Naive thymus-derived CD4-positive, alpha-beta T cell (primary cell): ENCODE measurements at places on chromosomes 11 and 22.

- no peak for DNase-seq
Measured at GRCh38 chr11:17739945-17740338, 5.4 kb downstream of the KCNC1 start.

- DNase-seq = no peak
Measured at GRCh38 chr11:57732661-57733060, 8.6 kb upstream of the SELENOH start.

DNA sequence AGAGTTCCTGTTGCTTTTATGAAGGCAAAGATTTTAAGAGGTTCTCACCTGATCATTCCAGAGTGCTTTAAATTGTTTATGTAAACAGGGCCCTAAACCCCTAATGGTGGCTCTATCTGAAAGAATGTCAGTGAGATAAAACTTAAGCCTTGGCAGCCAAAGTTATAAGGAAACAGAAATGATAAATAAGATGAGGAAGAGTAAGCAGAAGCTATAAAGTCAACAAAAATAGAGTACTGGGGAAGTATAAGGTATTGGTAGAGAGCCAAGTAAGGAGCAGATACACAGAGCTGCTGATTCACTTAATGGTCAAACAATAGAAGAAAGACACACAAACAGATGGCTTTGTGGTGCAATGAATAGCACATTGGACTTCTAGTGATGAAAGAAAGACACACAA lies 37.9 kb downstream of the TMPRSS5 start:
- no peak for DNase-seq

- no peak for DNase-seq
Measured at GRCh38 chr11:96614846-96615245, 225.0 kb downstream of the JRKL start.

- DNase-seq = no peak
Measured at GRCh38 chr11:22878039-22878438, 17.8 kb upstream of the CCDC179 start.

GRCh38 chr11:17257196-17257595 lies 19.3 kb upstream of the NUCB2 start:
- no peak for DNase-seq

DNA sequence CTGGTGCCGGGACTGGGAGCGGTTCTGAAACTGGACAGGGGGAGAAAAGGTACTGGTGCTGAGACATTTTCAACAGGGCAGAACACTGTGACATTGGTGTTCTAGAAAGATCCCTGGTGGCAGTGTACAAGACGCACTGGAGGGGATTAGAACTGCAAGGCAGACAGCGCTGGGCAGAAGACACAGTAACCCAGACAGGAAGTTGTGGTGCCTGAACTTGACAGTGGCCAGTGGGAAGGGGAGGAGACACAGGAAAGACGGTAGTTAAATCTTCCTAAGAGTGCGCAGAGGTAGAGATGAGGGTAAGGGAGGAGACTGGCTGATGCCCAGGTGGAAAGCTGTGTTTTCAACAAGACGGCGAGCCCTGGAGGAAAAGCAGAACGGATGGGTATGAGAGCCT lies 24.5 kb downstream of the FAM227A start:
- no peak for DNase-seq

- DNase-seq = no peak
Measured at GRCh38 chr11:19723572-19724342, 11.1 kb downstream of the NAV2 start.

DNA sequence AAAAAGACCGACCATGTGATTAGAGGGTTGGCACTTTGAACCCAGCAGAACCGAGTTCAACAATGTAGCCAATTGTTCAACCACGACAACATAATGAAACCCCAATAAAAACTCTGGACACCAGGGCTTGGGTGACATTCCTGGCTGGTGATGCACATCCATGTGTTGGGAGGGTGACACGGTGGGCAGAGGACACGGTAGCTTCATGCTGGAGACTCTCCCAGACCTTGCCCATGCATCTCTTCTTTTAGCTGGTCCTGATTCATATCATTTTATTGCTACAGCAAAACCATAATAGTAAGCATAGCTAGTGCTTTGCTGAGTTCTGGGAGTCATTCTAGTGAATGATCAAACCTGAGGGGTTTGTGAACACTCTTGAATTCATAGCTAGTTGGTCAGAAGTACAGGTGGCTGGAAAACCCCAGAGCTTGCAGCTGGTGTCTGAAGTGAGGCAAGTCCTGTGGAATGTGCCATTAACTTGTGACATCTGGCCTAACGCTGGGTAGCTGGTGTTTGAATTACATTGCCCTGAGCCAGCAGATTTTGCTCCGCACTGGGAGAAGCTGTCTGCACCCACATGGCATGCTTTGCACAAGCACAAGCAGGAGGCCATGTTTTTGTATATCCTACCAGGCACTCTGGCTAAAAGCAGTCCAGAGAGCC lies 14.0 kb downstream of the RPUSD4 start:
- DNase-seq = no peak

DNA sequence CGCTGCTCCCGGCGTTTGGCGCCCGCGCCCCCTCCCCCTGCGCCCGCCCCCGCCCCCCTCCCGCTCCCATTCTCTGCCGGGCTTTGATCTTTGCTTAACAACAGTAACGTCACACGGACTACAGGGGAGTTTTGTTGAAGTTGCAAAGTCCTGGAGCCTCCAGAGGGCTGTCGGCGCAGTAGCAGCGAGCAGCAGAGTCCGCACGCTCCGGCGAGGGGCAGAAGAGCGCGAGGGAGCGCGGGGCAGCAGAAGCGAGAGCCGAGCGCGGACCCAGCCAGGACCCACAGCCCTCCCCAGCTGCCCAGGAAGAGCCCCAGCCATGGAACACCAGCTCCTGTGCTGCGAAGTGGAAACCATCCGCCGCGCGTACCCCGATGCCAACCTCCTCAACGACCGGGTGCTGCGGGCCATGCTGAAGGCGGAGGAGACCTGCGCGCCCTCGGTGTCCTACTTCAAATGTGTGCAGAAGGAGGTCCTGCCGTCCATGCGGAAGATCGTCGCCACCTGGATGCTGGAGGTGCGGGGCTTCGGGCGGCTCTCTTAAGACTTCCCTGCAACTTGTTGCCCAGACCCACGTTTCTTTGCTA lies at the start of gene CCND1:
CCND1 (plus strand) TSS at position 162 of the 587 bp plus-strand sequence; CDS start at position 320, 158 bp downstream.
- DNase-seq = no peak

DNA sequence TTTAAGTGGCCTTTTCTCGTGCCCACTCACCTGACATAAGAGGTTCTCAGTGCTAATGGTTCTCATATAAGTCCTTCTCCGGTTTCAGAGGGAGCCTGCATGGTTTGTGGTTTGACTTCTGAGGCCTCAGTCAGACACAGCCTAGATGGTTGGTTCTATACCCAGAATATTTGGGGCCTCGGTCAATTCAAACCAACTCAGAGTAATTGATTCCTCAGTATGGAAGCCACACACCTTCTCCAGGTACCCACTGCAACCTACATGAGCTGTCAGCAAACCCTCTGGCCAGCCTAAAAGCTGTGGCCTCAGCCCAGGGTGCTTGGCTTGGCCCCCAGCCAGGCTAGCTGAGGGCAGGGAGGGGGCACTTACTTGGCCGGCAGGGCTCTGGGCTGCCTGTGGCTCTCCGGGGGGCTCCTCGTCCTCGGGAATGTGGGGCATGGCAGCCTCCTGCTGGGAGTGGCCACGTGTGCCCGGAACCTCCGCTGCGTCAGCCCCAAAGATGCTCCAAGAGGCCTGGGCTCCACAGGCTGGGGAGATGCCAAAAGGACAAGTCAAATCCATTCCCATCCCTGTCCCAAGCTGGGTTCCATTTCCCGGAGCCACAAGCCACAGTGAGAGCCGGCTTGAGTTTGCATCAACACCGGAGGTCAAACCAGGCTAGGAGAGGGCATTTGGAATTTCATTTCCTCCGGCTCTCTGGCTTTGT lies 41.7 kb downstream of the IRAG1 start:
- no peak for DNase-seq

DNA sequence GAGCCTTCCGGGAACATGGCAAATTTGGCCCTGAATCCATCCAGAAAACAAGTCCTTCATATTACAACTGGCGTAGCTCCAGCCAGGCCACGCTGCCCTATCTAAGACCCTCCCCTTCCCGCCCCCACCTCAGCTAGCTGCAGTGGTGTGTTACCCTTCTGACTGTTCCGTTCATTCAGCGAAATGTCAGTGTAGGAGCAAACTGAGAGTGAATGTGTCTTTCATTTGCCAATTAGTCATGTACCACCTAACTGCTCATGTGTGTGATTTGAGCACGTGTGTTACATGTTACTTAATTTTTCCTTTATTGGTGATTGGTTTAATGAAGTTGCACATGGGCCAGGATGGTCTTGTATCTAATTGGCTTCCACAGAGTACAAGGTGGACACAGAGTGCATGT lies 34.8 kb upstream of the POU2AF1 start:
- no peak for DNase-seq

GRCh38 chr22:37340331-37341262 lies 58.3 kb downstream of the CYTH4 start:
- no peak for DNase-seq

DNA sequence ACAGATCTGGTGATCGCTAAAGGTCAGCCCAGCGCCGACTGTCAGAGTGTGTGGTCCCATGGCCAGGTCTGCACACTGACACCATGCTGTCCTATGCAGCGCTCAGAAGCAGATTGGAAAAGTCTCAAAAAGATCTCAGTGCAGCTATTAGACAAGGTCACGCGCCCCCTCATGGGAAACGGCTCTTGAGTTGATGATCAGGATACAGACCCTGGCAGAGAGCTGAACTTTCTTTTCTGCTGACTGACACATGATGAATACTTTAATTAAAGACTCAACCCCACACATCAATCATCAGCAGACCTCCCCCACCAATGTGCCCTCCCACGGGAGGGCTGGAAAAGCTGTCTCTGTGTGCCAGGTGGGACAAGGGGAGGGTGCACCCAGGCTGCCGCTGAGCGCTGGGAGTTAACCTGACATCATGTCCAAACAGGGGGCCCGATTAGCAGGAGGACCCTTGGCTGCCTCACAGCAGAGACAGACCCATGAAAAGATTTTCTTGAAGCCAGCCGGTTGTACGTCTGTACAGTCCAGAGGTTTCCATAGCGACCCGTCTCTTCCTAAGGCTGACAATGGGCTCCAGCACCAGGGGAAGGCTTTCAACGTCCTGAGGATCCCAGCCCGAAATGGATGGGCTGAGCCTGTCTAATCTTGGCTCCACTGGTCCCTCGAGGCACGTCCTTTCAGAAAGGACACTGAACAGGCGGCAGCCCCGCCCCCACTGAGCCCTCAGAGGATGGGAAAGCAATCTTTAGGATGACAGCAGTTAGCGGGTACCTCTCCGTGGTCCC lies 26.9 kb downstream of the RASD2 start:
- no peak for DNase-seq

DNA sequence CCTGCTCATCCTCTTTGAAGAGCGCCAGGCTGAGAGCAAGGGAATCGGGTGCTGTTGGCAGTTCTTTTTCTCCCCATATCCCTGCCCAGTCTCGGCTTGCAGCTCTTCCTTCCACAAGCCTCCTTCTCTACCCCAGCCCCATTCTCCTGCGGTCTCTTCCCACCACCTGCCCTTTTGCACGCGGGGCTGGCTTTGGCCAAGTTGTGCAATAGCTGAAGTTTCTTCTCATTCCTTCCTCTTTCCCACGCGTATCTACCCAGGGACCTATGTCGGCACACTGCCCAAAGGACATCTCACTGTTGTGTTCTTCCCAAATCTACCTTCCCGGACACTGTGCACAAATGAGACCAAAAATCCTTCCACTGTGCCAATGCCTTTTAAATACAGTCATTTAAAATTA lies 22.3 kb upstream of the HTR3A start:
- DNase-seq = no peak

DNA sequence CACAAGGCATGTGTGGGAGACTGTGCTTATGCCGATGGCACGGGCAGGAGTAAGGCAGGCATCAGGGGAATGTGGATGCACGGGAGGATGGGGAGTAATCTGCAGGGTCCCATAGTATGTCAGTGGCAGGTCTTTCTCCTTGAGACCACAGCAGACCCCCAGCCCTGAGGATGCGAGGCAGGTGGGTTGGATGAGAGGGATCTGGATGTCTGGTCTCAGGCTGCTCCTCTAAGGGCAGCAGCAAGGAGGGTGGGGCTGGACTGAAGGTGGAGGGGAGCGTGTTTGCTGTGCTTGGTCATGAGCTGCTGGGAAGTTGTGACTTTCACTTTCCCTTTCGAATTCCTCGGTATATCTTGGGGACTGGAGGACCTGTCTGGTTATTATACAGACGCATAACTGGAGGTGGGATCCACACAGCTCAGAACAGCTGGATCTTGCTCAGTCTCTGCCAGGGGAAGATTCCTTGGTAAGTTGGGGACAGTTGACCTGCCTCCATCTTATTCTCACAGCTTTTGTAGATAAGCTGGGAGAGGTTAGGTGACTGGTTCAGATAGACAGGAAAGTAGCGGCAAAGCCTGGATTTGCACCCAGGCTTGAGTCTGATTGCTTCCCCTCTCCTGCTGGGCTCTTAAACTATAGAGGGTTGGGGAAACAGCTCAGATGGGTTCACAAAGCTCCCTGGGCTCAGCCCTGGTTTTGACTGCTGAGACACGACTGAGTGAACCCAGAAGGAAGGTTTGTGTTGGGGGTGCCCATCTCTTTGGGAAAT lies at the start of gene APOL1:
APOL1 (plus strand) TSS at position 380 of the 769 bp plus-strand sequence. CDS start 1,823 bp downstream, outside the sequence.
- peak; percentile 56 for DNase-seq

GRCh38 chr11:96256215-96257011 lies 86.6 kb downstream of the MAML2 start:
- DNase-seq = no peak

DNA sequence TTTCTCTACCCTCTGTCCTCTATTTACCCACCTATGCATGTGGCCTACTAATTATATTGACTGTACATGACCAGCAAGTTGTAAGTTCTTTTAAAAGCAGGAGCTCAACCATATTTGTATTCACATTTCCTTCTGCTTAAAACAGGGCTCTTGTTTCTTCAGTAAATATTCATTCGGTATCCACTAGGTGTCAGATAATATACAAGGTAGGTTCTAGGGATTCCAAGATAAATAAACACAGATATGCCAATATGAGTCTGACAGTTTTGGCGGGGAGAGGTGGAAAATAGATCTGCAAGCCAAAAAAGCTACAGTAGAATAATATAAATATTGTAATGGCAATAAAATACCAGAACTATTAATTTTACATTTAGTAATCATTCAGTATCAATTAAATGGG lies 15.3 kb upstream of the RAB30 start:
- no peak for DNase-seq

DNA sequence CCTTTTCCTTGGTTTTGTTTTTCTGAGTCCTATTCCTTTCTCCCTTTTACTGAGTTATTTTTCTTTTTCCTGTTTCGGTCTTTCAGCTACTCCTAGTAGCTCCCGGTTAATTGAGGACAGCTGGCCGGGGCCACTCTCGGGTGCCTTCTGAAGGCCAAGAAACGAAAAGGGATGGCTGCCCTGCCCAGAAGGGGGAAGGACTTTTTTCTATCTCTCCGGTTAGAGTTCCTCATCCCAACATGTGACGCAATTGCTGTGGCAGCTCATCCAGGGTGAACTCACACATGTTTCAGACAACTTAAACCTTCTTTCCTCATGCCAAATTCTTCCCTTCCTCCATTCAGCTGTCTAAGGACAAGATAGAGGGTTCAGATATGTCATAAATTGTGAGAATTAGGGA lies 83.6 kb downstream of the PIWIL4 start:
- DNase-seq = no peak

GRCh38 chr11:44726283-44727113 lies at the start of gene TSPAN18:
TSS of gene TSPAN18 (plus strand) at chr11:44726962. CDS start at chr11:44906417, 179,455 bp downstream.
- no peak for DNase-seq
